ENCODE measurements at places on chromosomes 12 and 14.

GRCh38 chr14:62946221-62946620 lies 99.0 kb downstream of the KCNH5 start:
- DNase-seq, result no peak

- DNase-seq, result no peak
Measured at GRCh38 chr14:47103771-47104170, 452.2 kb upstream of the RPL10L start.

GRCh38 chr14:23352506-23353432 lies at the start of gene SLC22A17:
Gene SLC22A17 (minus strand): TSS chr14:23352887.
- no peak for DNase-seq

- DNase-seq, result no peak
Measured at GRCh38 chr14:71358209-71358931, 451.1 kb downstream of the PCNX1 start.

DNA sequence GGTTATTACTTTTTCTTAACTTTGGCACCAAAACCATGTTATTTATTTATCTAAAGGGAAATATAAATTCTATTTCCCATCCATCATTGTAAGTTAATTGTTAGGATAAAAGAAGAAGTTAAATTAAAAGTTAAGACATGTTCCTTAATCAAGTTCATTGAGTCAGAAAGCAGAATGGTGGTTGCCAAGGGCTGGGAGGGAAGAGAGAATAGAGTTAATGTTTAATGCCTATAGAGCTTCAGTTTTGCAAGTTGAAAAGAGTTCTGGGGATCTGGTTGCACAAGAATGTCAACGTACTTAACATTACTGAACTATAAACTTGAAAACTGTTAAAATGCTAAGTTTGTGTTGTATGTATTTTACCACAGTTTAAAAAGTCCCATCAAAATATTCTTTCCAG lies 63.2 kb upstream of the NR2C1 start:
- no peak for DNase-seq

All from NK-92 treated with Interleukin-12 subunit alpha and Interleukin-12 subunit beta, amount 100 ng/mL, for 24 hours (cell line).